ENCODE measurements at places on chromosomes 11 and 22.

DNA sequence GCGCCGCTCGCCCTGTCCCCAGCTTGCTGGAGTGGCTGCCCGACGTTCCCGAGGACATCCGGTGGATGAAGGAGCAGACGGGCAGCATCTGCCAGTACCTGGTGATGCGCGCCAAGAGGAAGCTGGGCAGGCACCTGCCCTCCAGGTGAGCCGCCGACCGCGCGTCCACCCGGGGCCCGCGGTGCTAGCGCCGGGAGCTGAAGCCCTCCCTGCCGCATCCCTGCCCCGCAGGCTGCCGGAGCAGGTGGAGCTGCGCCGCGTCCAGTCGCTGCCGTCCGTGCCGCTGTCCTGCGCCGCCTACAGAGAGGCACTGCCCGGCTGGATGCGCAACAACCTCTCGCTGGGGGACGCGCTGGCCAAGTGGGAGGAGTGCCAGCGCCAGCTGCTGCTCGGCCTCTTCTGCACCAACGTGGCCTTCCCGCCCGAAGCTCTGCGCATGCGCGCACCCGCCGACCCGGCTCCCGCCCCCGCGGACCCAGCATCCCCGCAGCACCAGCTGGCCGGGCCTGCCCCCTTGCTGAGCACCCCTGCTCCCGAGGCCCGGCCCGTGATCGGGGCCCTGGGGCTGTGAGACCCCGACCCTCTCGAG is 3.3 kb upstream of the CRACR2B start:
- no peak for DNase-seq

DNA sequence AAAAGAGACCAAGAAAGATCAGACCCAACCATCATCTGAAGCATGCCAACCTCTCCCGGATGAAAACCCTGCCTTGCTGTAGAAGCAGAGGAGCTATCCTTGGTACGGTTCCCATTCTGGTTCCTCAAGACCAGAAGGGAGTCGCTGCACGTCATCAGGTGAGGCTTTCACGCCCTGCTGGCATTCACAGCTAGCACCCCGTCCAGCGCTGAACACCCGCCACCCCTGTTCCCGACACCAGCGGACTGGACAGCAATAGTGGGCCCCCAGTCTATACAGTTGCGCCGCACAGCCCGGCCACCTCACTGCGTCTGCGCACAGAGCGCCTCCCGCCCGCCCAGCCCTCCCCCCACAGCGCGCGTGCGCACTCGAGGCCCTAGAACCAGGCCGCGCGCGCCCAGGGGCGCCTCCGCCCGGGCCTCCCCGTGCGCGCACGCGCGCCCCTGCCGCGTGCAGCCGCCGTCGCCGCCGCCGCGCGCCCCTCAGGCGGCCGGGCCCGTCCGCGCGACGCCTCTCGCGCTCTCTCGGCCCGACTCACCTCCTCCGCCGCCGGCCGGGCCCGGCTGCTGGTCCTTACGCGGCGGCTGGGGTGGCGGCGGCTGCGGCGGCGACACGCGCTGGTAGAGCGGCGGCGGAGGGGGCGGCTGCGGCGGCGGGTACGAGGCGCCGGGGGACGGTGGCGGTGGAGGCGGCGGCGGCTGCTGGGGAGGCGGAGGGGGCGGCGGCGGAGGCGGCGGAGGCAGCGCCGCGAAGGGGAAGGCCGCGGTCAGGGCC is 706 bp downstream of the SF1 start:
- DNase-seq, result peak; percentile 84

DNA sequence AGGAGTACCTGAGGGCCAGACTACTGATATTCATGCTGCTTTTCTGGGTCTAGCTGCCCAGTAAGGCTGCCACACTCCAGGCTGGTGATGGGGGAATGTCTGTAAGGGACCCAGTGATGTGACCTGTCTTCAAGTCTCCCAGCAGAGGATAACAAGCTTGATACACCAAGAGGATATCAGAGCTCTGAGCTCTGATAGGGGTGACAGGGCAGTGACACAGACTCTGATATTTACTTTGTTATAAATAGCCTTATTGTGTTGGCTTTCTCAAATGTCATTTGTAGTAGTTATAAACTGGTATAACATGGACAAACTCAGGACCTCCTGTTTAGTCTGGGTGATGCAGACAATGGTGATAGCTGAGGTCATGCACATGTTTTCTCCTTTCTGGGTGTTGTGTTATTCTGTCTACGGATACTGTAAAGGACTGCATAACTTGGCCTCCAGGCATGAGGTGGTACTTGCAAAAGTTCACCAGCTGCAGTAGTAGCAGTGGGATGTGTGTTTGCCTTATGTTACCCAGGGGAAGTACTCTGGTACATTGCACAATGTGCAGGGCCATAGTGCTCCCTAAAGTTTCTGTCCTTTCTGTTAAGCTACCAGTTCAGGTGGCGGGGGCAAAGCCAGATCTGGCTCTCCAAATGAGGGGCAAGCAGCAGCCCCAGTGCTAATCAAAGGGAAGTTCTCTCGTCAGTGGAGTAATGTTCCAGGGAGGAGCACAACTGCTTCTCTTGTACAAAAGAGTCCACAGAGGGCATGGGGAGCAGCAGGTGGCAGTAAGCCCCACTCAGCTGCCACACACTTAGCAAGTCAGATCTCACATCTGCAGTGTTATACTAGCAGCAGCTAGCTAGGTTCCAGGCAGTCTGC is 812.2 kb downstream of the JRKL start:
- DNase-seq, result no peak

GRCh38 chr11:14364322-14364721 is 5.3 kb upstream of the RRAS2 start:
- DNase-seq, result no peak

GRCh38 chr11:88534185-88534584 is 196.6 kb upstream of the CTSC start:
- DNase-seq, result no peak

- no peak for DNase-seq
Measured at GRCh38 chr11:117919341-117919740, 9.9 kb downstream of the TMPRSS13 start.

DNA sequence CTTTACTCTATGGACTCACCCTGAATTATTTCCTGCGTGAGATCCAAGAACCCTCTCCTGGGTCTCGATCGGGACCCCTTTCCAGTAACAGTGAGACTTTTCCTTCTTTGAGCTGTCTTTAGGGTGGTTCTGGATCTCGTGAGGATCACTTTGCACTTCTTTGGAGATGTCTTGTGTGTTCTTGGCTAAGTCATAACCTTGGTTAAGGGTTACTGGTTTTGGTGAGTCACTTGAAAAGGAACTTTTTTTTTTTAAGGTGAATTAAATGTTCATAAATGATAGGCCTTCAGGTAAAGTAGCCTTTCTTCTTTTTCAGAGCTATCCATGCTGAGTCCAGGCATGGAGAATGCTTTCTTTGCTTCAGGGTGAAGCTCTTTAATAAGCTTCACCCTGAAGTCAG is 19.4 kb upstream of the GSTP1 start:
- DNase-seq, result no peak

DNA sequence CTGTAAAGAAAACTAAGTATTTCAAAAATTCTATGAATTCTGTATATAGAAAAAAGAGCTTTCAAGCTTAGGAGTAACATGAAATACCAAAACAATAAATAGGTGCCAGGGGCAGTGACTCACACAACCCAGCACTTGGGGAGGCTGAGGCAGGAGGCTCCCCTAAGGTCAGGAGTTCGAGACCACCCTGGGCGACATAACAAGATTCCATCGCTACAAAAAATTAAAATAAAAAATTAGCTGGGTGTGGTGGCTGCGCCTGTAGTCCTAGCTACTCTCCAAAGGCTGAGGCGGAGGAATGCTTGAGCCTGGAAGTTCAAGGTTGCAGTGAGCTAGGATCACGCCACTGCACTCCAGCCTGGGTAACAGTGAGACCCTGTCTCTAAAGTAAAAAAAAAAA is 21.5 kb downstream of the ZNF280B start:
- DNase-seq, result no peak

- no peak for DNase-seq
Measured at GRCh38 chr11:96126917-96127595, 203.1 kb upstream of the MTMR2 start.

DNA sequence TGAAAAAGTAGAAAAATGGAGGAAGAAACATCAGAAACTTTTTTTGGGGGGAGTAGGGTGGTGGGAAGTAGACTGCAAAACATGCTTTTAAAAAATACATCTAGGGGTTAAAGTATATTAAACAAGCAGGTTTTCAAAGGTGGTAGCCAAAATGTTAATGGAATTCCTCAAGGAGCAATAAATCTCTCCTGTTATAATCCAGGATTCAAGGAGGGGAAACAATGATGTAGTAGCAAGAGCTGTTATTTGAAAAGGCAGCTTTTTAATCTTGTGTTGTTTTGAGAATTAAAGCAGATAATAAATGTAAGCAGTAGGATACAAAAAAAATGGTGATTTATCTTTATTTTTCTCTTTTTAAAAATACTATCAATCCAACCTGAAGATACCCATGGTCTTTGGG is 736.5 kb upstream of the CCDC90B start:
- DNase-seq, result no peak

DNA sequence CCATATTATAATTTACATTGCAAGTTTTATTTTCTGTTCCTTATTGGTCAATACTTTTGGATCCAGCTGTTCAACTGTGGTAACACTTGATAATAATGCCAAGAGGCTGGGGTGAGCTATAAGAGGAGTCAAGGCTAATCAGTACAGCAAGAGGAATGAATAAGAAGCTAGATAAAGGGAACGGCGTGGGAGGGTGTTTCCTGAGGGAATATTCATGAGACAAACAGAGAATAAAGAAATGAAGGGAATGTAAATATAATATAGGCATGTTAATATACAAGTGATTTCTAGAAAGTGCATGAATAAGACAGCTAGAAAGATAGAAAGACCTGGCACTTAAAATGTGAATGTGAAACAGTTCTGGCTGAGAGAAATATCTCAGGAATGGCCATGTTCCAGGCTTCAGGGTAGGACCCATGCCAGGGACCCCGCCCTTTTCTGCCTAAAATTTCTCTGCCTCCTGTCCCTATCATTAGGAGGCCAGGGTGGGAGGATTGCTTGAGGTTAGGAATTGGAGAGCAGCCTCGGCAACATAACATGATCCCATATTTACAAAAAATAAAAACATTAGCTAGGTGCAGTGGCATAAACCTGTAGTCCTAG is 3.9 kb downstream of the OR51B4 start:
- no peak for DNase-seq

- DNase-seq, result no peak
Measured at GRCh38 chr11:40187295-40187694, 1272.2 kb downstream of the LRRC4C start.

- no peak for DNase-seq
Measured at GRCh38 chr11:118055966-118056365, 20.9 kb upstream of the TMPRSS4 start.

DNA sequence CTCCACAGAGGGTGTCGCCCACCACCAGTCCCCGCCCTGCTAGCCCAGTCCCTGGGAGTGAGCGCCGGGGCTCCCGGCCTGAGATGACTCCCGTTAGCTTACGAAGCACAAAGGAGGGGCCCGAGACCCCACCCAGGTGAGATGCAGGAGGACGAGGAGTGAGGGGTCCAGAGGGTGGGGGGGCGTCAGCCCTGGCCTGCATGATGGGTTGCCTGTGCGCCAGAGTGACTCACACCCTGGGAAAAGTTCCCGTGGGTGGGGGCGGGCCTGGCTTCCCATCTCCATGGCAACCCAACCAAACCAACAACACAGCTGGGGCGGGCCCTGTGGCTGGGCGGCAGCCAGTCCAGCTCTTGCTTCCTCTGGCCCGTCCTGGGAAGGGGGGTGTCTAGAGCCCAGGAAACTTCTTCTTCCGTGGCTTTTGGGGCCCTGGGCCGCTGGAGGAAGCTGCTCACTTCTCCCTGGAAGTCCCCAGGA is 4.5 kb downstream of the GAS2L1 start:
- DNase-seq, result no peak

DNA sequence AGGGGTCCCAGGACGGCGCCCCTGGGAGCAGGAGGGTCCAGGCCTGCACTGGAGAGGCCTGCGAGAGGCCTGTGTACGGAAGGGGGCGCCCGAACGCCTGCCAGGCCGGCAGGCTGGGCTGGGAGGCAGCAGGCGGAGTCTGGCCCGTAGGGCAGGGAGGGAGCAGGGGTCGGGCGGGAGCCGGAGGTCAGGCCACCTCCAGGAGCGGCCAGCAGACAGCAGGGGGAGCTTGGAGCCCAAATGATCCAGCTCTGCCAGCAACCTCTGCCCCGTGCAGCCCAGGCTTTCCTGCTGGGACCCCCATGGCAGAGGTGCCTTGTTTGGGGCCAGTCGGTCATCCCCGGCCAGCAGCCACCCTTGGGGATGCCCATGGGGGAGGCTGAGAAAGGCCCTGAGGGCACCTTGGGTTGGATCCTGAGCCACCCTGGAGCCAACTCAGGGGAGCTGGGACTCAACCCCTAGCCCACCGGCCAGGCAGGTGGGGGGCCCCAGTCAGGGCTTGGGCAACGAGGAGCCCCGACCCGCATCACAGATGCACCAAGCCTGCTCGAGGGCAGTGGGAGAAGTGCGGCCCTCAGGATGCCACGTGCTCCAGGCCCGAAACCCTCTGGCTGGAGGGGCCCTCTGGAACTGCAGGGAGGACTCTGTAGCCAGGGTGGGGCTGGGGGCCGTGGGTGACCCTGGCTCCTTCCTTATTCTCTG is 9.6 kb upstream of the SYT8 start:
- DNase-seq, result no peak

DNA sequence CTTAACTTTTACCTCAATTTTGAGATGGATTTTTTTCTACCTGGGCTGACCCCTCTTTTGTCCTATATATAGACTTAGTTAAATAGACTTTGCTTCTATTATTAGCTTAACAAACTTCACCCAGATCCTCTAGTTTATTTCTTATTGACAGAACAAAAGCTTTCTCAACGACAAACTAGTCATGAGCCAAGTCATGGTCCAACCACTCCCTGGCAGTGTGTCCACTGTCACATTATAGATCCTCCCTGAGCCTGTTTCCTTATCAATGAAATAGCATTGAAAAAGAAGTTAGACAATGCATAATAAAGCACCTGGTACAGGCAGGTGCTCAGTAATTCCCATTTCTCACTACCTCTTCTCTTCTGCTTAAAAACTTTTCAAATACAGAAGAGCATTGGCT is 155.1 kb downstream of the SPON1 start:
- DNase-seq, result no peak

GRCh38 chr11:115170133-115170815 is 333.9 kb downstream of the CADM1 start:
- DNase-seq, result no peak

DNA sequence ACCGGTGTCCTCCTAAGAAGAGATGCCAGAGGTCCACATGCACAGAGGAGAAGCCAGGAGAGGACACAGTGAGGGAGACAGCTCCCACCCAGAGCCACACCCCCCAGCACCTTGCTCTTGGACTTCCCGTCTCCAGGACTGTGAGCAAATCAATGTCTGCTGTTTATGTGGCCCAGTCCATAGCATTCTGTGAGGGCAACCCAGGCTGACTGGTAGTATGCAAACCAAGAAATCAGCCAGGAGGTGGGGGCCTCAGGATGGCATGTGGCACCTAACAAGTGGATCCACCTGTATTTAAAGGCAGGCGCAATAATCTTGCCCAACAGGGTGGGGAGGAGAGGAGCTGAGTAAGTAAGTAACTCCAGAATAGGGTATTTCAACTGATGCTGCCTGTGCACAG is 136.4 kb downstream of the BRD1 start:
- DNase-seq, result no peak

GRCh38 chr11:71322192-71322735 is 69.9 kb upstream of the SHANK2 start:
- DNase-seq, result no peak

- no peak for DNase-seq
Measured at GRCh38 chr22:37273126-37273845, 9.0 kb upstream of the CYTH4 start.
